Vagina (tissue), 2 donors: ENCODE measurements at places on chromosomes 4 and X.

GRCh38 chr4:147351083-147351787 is 129.7 kb upstream of the EDNRA start:
- DNase-seq, result no peak

GRCh38 chrX:2819345-2820135 is 9.2 kb upstream of the GYG2 start:
- DNase-seq, result peak; percentile 29

DNA sequence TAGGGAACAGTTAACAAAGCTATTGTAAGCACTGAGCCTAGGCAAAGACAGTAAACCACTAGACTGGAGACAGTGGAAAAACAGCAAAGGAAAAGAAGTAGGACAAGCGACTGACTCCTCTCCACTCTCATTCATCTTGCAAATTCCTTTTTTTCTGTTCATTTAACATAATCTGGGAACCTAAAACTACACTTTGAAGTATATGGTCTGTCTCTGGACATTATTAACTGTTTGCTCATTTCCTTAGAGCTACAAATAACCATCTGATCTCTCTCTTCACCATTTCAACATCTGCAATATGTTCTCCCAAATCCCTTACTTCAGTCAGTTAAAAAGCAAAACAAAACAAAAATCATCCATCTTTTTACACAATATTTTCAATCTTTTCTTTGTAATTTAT is 642 bp downstream of the HMGN5 start:
- no peak for DNase-seq

GRCh38 chr4:3530663-3531254 is 1.5 kb downstream of the LRPAP1 start:
- no peak for DNase-seq

GRCh38 chr4:43547561-43547960 is 655.0 kb downstream of the GRXCR1 start:
- no peak for DNase-seq

GRCh38 chr4:153641532-153641931 is 42.5 kb upstream of the TLR2 start:
- no peak for DNase-seq

DNA sequence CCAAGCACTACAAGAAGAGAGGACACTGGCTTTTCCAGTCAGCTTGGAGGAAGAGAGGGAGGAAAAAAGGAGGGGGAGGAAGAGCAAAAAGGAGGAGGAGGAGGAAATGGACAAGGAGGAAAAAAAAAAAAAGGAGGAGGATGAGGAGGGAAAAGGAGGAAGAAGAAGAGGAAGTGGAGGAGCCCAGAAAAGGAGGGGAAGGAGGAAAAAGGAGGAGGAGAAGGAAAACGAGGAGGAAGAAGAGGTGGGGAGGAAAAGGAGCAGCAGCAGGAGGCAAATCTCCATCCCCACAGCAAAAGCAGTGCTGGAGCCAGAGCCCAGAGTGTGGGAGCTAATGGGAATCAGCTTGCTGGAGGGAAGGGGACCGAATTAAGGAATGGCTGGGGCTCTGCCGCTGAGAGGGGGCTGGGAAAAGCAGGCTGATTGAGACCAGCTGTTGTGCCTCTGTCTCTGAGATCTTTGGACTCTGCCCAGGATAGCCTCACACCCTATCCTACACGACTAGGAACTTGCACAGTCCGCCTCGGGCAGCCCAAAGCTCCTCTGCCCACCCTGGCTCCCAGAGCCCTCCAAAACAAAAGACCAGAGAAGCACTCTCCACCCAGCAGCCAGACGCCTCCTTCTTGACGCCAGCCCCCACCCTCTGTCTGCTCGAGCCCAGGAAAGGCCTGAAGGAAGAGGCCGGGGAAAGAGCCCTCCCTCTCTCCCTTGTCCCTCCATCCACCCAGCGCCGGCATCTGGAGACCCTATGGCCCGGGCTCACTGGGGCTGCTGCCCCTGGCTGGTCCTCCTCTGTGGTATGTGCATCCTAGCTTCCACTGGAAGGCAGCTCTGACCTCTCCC is at the start of gene XPNPEP2:
Gene XPNPEP2 (plus strand): TSS at position 514 of the 843 bp plus-strand sequence. CDS start 235 bp downstream, at position 749.
- no peak for DNase-seq

GRCh38 chr4:152587127-152587526 is 51.2 kb upstream of the FBXW7 start:
- DNase-seq, result no peak

DNA sequence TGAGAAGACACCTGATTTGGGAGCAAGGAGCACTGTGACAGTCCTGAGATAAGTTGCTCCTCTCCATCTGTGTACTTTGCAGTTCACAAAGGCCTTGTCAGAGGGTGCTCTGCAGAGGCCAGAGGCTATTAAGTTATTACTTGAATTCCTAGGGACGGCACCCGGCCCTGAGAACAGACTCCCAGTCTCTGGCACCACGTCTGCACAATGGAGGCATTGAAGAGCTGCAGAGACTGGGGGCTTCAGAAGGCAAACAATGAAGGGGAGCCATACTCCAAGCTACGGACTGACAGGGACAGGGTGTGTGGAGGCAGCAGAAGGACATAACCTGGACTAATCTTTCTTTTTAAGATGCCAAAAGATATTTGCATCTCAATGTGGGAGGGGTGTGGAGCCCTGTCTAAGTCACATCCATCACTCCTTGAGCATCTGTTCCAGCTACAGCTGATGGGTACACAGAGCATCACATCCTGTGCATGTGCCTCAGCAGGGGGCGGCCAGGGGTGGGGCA is 11.5 kb downstream of the RASGEF1B start:
- DNase-seq, result no peak

- DNase-seq, result no peak
Observed at GRCh38 chrX:41001327-41001726, 83.9 kb upstream of the USP9X start.

DNA sequence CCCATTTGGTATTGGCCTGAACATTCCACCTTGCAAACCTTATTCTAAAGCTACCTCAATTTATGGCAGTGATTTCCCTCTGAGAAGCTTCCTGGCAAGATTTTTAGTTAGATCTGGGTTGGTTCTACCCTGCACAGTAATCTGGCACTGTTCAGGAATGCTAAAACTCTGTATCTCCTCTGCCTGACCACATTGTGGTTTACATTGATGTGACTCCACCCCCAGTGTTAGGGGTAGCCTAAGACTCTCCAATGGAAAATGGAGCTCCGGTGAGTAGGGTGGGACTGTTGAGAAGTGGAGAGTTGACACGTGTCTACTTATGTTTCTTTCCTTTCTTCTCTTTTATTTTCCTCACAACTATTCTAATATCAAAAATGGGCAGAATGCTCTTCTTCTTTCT is 45.4 kb downstream of the BMPR1B start:
- DNase-seq, result no peak

GRCh38 chr4:41143311-41144039 is 70.9 kb downstream of the APBB2 start:
- DNase-seq, result peak; percentile 88

- no peak for DNase-seq
Observed at GRCh38 chr4:66694739-66695138, 850.6 kb downstream of the CENPC start.

- DNase-seq, result no peak
Observed at GRCh38 chrX:103607364-103608305, at the start of gene TCEAL3. Gene TCEAL3 (plus strand): TSS chrX:103607963. CDS start chrX:103609065, 1,102 bp downstream.

GRCh38 chr4:183141997-183142396 is 42.9 kb downstream of the WWC2 start:
- no peak for DNase-seq
